ENCODE measurements at places on chromosomes 2 and 18. TPM values are rescaled to one million over a fixed set of nuclear protein-coding genes. Genes with fewer than 3 reads are reported as not detected.
A peak's percentile ranks its signal among the peaks of the same experiment; 100 is the strongest.

DNA sequence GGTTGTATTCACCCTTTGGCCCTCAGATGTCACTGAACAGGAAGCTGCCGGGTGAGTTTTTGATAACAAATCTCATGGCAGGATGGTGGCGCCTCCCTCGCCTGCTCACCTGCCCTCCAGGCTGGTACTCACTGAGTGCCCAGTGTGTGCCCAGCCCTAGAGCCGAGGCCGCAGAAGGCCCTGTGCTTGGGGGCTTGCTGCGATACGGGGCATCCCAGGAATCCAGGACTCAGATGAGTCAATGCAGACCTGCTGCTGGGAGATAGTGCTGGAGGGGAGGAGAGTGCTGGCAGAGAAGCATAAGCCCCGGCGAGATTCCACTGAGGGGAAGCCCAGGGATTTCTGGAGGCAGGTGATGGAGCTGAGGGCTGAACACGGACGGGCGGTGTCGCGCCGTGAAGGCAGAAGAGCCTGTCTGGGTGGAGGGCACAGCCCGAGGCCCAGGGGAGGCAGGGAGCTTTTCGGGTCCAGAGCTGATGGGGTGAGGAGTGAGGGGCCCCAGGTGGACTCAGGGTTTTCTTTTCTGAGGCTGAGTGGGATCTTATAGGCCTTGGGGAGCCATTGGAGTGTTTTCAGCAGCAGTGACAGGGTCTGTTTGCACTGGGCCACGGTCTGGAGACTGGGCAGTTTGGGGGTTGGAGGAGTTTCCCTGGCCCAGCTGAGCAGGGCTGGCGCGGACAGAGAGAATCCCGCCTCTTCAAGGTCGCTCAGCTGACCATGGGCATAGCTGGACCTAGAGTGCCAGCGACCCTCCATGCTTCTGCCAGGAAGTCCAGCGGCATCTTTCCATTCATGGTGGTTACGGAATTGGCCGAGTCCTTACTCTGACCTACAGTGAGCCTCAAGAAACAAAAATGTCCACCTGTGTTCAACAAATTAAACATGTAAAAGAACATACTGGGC lies 35.5 kb downstream of the LDLRAD4 start:
- DNase-seq: no peak

DNA sequence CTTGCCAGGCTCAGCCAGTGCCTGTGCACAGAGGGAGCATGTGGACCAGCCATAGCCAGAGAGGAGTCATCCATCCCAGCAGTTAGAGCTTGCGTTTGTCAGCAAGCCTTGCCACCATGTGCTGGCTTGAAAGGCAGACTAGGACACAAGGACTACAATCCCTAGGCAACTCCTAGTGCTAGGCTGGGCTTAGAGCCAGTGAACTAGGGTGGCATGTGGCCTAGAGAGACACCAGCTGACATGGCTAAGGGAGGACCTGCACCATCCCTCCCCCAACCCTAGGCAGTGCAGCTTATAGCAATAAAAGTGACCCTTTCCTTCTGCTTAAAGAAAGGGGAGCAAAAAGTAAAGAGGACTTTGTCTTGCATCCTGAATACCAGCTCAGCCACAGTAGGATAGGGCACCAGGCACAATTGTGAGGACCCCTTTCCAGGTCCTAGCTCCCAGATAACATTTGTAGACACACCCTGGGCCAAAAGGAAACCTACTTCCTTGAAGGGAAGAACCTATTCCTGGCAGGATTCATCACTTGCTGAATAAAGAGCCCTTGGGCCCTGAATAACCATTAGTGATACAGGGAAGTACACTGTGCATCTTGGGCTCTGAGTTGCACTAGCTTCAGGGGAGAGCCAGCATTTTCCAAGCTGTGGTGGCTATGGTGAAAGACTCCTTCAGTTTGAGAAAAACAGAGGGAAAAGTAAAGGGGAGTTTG lies 38.7 kb upstream of the UXS1 start:
- DNase-seq: no peak

DNA sequence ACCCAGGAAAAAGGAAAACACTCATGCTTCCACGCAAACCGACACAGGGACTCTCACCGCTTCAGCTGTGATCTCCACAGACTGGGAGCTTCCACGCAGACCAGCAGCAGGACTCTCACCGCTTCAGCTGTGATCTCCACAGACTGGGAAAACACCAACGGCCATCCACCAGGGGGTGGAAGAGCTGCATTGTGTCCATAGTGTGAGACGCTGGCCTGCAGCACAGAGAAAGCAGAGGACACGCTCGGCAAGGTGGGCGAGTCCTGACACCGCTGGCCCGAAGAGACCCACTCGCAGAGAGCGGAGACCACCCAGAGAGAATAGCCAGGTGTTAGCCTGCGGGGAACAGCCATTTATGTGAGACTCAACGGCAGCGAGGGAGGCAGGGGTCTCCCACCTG lies 42.5 kb upstream of the NFATC1 start:
- DNase-seq: no peak

- DNase-seq: no peak
Measured at GRCh38 chr18:78080761-78081160, 831.1 kb downstream of the GALR1 start.

DNA sequence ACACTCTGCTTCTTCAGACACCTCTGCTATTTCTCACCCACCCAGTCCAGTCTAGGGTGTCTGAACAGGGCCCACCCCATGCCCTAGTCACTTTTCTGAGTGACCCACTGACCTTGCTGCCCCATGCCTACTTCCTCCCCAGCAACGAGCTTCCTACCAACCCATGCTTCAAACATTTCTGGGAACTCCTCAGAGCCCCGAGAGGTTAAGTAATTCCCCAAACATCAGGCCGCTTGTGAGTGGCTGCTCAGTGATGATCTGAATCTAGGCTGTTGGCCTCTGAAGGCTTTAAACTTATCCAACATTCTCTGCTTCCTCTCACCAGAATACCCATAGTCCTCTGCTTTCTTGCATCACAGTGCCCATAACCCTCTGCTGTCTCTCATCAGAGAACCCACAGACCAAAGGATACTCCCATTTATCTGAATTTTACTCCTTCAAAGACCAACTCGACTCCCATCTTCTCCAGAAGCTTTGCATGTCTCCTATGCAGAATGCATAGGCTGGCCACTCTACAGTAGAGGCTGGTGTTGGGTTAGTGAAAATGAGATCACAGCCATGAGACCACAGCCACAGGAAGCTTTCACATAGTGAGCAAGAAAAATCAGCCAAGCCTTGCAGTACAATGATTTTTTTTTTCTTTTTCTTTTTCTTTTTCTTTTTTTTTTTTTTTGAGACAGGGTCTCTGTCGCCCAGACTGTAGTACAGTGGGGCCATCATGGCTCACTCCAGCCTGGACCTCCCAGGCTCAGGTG lies 309.5 kb upstream of the LYPD1 start:
- no peak for DNase-seq

Gene MC4R
- not detected for total RNA-seq

GRCh38 chr2:26674771-26675170 lies 17.8 kb upstream of the KCNK3 start:
- DNase-seq: no peak

- no peak for DNase-seq
Measured at GRCh38 chr18:72811047-72811446, 56.7 kb downstream of the NETO1 start.

GRCh38 chr2:98036349-98037000 lies 40.7 kb upstream of the TMEM131 start:
- DNase-seq: peak; percentile 59

DNA sequence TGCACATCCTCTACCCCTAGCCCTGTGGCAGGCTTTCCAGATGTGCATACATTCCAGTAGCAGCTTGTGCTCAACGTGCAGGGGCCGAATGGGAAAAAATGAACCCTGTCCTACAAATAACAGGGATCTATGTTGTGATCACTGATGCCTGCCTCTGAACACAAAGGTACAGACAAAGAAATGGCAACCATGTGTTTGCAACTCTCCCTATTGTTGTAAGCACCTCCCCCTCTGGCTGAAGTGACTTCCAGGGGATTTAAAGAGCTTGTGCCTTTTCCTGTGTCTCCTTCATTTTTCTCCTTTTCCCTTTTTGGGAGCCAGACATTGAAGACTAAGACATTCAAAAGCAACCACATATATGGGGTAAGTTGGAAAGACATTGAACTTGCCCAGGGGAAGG lies 21.6 kb downstream of the ARHGAP25 start:
- no peak for DNase-seq

DNA sequence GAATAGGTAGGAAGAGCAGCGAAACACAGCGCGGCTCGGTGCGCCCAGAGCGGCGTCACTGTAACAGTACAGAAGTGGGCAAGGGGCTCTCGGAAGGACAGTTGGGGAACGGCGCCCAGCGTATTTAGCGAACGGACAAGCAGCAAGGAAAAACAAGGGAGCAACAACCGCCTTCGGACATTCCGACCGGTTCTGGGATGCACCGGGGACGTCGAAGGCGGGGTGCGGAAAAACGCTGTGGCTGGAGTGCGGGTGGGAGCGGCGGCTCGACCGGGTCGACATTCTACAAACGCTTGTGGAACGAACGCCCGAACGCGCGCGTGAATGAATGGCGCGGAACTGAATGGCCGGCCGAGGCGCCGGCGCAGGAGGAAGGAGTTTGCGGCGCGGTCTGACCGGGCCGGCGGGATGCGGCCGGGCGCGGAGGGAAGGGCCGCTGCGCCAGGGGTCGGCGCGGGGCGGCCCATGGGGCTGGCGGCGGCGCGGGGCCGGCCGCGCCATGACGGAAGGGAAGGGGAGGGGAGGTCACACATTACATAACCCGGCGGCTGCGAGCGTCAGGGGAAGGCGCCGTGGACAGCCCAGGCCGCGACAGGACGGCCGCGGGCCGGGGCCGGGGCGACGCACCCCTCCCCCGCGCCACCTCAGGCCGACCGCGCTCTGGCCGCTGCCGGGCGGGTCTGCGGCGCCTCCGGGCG lies 605 bp downstream of the REV1 start:
- DNase-seq: peak; percentile 75

DNA sequence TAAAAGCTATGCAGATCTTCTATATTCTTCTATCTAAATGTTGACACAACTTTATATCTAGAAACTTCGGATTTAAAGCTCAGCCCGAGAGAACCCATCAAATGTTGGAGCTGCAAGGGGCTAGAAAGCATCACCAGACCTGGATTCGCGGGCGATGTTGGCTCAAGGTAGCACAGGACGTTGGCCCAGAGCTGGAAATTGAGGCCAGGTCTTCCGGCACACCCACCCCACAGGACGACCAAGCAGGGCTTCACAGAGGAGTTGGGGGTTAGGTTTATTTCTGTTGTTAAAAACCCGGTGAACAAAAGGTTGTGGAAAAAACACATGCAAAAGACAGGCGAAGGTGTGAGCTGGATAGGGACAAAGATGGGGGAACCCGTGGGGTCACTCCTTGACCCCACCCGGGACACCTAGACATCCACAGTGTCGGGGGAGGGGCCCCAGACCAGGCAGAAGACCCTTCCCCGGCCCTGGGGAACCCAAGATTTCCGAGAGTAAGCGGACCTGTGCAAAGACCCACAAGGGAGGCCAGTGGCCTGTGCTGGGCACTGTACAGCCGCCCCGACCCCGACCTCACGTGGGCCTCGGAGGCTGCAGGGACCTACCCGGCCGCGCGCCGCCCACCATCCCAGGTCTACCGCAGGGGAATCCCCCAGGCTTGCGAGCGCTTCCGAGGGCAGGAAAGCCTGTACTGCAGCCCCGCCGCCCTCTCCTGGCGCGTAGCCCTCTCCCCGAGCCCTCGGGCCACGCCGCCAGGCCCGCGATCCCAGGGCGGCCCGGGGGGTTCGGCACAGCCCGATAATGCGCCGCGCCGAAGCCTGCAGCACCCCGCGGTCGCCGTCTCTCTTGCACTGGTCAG lies 1.8 kb upstream of the AGBL5 start:
- DNase-seq: no peak

Gene VAMP5
- 40.4 TPM for total RNA-seq

DNA sequence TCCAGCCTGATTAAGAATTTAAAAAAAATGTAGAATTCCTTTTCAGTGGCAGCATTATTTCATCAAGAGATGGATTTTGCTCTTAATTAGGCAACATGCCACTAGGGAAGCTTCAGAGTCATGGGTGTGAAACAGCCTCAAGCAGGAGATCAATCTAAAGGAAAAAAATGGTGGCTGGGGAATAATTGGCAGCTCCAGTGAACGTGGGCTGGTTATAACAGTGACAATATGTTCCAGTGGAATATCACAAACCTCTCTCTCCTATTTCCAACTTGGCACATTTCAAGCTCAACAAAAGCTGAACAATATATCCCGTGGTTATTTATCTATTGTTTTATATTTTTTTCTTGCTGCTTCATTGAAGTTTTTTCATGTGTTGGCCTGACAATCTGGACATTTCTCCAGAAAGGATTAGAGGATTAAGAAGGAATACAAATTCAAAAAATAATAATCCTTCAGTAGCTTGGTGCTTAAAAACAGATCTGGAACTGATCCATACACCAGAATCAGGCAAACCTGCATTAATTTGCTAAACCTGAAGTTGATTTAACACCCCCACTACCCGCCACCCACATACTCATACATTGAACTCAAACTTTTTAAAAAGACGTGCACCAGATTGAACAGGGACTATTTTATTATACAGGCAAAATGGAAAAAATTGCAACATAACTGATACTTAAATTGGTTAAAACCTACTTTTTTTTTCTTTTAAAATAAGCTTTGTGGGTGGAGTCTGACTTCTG lies 255.9 kb upstream of the SPRED2 start:
- DNase-seq: no peak

GRCh38 chr2:85129861-85130260 lies 3.3 kb upstream of the TCF7L1 start:
- no peak for DNase-seq

DNA sequence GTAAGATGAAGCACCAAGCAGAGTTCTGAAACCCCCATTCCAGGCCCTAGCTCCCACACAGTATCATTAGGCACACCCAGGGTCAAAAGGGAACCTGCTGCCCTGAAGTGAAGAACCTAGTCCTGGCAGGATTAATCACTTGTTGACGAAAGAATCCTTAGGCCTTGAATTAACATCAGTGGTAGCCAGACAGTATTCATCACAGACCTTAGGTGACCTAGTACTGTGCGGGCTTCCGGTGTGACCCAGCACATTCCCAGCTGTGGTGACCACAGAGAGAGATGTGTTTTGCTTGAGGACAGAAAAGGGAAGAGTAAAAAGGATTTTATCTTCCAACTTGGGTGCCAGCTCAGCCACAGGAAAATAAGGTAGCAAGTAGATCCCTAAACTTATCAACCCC lies 1071.4 kb upstream of the FAM98A start:
- no peak for DNase-seq

Gene BMP10
- not detected for total RNA-seq

DNA sequence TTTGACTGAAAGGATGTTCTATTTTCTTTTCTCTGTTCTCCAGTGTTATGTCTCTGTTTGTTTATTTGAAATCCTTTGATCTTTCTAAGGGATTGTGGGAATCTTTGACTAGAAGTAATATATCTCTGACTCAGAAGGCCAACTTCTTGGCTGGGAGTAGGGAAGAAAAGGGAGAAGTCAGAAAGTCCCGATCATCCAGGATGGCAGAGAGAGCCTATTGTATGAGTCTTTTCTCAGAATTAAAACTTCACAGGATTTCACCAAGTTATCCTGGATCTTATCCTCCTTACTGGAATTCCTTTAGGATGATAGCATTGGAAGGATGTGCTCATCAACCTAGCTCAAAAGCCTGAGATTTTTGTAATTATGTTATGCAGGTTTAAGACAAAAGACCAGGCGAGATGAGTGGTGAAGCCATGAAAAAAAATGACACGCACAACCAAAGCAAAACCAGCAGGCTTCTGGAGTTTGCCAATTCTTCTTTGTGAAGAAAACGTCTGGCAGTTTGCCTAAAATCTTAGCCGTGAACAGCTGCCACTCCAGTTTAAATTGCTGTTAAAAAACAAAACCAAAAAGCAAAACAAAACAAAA lies 383.6 kb upstream of the SMIM21 start:
- peak; percentile 1 for DNase-seq

- no peak for DNase-seq
Measured at GRCh38 chr2:18276583-18277075, 283.8 kb downstream of the RDH14 start.
